Activated T-cell treated with anti-CD3 and anti-CD28 coated beads for 48 hours (primary cell): ENCODE measurements at places on chromosomes 6 and 20.

DNA sequence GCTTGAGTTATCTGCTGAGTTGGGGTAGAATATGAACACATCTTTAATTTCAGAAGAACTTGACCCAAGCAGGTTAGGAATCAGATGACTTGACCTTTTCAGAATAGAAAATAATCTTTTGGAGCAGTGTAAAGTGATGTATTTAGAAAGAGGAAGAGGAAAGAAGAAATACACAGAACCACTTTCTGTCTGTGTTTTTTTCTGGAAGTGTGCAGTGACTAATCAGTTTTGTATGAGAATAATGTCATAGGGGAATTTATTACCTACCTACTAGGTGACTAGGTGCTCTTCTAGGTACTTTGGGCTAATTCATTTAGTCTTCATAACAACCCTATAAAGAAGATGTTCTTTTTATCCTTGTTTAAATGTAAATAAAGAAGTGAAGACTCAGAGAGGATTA is 3.0 kb downstream of the PPP1R14C start:
- no peak for DNase-seq

DNA sequence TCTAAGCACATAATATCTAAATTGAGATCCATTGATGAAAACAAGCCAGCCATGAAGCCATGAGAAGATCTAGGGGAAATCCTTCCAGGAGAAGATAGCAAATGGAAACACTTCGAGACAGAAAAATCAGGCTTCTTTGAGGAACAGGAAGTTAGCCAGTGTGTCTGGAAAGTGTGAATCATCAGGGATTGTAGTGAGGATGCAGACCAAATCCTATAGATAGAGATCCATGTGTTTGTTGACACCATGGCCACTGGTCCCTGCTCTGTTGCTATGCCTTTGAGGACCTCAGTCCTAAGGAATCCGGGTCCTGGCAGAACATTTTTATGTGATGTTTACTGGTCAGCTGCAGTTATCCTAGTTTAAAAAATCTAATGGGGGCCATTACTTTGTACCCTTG is 6.6 kb upstream of the ELOVL2 start:
- DNase-seq: no peak

DNA sequence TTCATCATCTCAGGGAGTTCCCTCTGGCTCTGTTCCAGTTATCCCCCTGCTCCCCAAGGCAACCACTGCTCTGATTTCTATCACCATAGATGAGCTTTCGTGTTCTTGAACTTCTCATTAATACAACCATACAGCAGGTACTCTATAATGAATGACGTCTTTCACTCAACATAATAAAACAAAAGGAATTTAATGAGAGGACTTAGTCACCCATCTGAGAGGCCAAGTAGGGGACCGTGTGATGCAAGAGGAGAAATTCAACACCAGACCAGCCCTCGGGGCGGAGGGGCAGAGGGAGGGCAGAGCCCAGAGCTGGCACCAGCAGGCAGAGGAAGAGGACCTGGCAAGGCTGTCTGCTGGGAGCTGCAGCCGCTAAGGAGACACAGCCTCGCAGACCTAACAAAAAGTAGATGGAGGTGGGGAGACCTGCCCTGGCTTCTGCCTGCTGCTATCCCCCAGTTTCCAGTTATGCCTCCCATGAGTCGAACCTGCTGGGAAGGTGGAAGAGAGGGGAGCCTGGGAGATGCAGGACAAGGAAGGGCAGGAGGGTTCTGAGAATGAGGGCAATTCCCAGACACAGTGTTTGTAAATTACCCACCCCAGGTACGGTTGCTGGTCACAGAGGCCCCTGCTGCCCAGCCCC is 13.8 kb downstream of the CCN5 start:
- DNase-seq: no peak

DNA sequence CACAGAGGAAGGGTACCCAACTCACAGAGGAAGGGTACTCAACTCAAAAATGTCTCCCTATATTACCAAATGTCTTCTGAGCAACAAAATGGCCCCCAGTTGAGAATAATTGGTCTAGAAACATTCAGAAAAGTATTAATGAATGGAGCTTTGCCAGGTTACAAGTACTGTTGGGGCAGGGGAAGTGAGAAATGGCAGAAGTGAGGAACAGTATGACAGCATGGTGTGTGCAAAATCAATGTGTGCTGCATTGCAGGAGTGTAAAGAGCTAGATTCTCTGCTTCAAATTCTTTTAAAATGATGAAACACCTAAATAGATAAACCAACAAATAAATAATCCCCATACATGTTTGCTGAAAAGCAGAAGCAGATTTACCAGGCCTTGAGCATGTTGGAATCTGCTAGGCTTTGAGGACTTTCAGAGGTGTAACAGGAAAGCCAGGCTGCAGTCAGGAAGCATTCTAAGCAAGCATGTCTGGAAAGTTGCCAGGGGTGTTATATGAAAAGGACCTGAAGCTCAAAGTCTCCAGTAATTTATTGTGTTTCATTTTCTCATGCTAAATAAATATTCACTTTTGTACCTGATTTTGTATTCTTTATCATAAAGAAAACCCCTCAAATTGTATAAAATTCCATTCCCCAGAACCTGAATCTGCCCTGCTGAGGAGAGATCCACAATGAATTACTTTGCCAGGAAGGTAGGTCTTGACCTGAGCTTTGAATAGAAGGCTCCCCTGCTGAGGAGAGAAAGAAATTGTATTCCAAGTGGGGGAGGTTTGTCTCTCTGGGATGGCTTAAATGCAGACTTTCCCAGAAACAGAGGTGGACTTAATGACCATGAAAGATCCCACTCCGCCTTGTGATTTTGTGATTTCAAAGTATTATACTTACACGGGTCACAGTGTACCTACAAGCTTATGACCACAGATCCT is 265.0 kb upstream of the MARCKS start:
- no peak for DNase-seq

GRCh38 chr6:67608099-67608749 is 1026.9 kb upstream of the ADGRB3 start:
- DNase-seq: no peak

DNA sequence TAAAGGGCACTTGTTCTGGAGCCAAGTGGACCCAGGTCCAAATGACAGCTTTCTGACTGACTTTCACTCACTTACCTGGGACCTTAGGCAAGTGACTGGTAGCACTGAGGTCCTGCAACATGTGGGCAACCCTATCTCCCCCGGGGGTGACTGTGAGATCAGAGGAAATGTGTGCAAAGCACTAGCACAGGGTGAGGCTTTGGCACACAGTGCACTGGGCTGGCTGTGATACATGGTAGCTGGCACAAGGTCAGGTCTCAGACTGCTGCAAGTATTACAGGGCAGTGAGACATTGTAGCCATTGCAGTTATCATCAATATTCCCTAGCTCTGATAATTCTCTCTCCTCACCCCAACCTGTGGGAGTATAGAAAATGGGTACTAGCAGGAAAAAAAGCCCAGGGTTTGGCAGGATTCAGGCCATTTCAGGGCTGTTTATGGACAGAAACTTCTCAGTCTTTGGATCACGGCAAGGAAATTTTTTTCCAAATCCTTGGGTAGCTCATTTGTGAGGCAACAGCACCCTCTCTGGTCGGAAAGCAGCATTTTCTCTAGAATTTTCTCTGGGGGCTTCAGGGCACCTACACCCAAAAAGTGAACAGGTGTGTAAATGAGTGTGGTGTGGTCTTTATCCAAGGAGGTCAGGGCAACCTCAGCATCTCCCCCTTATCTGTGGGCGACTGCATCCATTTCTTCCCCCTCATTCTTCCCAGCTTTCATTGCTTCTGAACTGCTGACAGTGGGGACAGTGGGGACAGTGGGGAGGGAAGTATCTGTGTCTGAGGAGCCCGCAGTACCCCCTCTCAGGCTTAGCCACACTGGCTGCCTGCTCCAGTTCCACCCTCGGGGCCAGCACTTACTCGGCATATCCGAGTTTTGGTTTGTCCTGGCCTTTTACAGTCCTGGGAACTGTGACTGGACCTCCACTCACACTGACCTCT is 148.7 kb upstream of the PHACTR3 start:
- DNase-seq: no peak

DNA sequence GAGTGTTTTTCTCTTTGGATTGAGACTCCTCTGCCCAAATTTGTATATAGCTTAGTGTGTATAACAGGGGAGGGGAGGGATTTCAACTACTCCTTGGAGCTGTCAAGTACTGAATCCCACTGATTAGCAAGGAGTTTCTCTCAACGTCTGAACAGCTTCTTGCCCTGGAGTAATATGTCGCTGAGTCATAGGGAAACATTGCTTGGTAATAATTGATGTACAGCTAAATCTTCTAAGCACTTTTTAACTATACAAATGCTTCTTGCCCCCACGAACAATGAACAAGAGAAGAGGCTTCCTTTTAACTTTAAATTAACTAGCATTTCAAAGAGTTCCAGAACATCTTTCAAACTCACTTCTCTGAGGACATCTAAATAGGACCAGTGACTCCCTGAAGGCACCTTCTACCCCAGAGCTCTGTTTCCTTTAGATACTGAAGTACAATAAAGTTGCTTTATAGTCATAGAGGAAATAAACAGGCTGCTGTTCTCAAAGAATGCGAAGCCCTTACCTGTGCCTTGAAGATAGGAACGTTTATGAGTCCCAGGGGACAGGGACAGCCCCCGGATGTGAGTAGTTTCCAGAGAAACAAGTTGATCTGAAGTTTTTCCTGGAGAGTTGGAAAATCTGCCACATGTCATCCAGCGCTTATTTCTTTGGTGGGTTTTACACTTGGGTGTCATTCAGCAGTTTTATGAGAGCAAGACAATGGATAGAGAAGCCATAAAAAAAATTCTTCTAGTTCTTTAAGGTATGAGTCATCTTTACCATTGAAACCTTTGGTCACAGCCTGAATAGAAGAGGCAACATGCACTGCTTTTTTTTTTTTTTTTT is 462.5 kb upstream of the BTBD3 start:
- no peak for DNase-seq

DNA sequence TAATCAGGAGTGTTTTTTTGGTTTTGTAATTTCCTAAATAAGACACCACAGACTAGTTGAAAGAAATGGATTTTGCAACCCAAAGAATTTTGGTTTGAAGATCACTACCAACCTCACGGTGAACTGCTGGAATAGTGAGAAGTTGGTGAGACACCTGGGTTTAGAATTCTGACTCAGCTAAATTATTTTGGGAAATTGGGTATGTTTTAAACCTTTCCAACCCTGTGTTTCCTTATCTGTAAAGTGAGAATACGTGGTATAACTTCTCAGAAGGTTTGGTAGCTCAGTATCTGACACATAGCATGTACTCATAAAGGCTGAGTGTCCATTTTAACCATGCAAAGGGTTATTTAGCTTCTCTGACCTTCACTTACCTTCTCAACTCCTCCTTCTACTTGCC is 261.9 kb downstream of the FOXA2 start:
- no peak for DNase-seq

- DNase-seq: no peak
Observed at GRCh38 chr20:48143435-48144081, 358.3 kb upstream of the SULF2 start.

- DNase-seq: no peak
Observed at GRCh38 chr20:17940224-17940971, 28.2 kb downstream of the SNX5 start.

DNA sequence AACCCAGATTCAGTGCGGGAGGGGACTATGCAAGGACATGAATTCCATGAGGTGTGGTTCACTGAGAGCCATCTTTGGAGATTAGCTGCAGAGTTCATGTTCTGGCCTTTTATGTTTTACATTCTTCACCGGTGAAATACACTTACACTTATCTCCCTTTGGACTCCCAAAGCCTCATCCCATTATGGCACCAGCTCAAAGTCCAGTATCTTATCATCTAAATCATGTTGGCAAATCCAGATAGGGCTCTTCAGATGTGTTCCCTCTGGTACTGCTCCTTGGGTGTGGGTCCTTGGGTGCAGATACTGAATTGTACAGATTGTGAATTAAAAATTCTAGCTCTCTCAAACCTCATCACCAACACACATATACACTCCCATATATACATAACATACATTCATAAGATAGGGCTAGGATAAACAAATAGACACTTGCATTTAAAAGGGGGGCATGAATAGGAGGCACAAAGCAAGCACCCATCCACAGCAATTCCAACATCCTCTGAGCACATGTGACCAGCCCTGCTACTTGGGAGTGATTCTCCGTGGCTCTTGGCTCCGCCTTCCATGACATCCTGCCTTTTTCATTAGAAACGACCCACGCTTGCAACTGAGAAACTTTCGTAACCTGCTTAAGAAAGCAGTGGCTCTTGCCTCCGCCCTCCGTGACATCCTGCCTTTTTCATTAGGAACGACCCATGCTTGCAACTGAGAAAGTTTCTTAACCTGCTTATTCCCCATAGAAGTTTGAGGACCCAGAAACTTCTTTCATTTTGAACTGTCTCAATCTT is 53.6 kb upstream of the LRRC1 start:
- no peak for DNase-seq

DNA sequence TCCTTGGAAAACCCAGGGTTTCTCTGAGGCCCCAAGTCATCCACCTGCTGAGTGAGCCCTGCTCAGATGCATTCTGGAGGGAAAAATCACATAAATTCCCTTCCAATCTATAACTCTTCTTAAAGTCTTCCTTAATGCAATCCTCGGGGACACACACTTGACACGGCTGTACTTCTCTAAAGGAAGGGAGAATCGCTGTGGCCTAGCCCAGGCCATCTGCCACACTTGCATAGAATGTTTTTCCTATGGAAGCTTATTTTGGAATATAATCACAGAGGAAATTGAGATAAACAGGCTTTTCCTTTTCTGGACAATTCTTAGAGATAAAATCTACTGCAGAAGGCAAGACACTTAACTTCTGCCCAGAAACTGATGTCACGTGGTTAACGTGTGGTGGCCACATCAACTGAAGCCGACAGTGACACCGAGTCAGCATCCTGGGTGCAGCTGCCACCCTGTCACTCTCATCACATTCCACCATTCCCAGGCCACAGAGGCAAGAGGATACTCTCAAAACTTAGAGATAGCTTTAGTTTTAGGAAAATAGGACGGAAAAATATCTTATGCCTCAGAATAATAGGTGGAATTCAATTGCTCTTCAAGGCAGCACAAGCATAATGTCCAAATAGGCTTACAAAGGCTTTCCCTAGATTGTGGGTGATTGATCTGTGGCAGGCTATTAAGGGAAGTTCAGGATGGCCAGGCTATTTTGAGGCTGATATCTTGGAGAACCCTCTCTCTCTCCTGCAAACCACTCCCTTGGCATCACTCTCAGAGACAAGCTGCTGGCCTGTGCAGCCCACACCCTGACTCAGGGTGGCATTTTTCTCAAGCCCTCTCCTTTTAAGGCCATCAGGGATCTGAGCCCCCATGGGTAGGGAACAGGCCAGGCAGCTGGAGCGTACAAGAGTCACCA is 29.6 kb downstream of the PSMB1 start:
- no peak for DNase-seq

- no peak for DNase-seq
Observed at GRCh38 chr6:152462716-152463115, 174.4 kb downstream of the SYNE1 start.

- DNase-seq: no peak
Observed at GRCh38 chr6:159931112-159931511, 37.8 kb upstream of the IGF2R start.

- no peak for DNase-seq
Observed at GRCh38 chr20:63930971-63931553, 25.2 kb downstream of the UCKL1 start.

DNA sequence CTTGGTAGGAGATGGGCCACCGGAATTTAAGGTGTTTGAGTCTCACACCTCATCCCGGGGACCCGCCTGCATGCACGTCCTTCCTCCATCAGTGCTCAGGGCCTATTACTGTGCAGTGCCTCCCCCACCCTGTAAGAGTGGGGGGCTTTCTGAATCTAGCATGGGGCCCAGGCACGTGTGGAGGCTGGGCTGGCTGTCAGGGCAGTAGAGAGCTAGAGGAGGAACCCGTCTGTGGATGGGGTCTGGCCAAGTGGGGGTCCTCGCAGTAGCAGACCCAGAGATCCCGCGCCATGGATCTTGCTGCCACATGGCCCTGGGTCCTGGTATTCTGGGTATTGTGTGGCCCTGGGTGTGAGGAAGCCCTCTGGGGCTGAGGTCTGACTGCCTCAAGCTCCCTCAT is 42.9 kb downstream of the SRC start:
- no peak for DNase-seq
